Caco-2 (cell line): ENCODE measurements at places on chromosomes 13 and 19. TPM values are rescaled to one million over a fixed set of nuclear protein-coding genes. Genes with fewer than 3 reads are reported as not detected.

GRCh38 chr13:111121506-111121905 is 6.4 kb downstream of the ARHGEF7 start:
- DNase-seq = no peak

GRCh38 chr13:59166174-59166573 is 997.6 kb downstream of the DIAPH3 start:
- no peak for DNase-seq

DNA sequence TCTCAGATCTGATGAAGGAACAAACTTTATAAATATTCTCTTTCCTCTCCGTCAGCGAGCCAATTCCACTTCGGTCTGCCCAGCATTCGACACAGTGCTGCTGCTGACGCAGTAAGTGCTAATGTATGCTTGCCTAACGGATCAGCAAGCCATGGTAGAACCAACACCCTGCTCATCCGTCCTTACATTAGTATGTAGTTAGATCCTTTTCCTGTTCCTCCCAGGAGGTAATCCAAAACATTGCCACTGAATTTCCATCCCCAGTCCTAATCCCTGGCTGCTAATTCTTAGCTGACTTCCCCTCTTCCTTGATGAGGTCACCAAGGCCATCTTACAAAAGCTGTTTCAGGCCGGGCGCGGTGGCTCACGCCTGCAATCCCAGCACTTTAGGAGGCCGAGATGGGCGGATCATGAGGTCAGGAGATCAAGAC is 88.0 kb downstream of the STARD13 start:
- no peak for DNase-seq

DNA sequence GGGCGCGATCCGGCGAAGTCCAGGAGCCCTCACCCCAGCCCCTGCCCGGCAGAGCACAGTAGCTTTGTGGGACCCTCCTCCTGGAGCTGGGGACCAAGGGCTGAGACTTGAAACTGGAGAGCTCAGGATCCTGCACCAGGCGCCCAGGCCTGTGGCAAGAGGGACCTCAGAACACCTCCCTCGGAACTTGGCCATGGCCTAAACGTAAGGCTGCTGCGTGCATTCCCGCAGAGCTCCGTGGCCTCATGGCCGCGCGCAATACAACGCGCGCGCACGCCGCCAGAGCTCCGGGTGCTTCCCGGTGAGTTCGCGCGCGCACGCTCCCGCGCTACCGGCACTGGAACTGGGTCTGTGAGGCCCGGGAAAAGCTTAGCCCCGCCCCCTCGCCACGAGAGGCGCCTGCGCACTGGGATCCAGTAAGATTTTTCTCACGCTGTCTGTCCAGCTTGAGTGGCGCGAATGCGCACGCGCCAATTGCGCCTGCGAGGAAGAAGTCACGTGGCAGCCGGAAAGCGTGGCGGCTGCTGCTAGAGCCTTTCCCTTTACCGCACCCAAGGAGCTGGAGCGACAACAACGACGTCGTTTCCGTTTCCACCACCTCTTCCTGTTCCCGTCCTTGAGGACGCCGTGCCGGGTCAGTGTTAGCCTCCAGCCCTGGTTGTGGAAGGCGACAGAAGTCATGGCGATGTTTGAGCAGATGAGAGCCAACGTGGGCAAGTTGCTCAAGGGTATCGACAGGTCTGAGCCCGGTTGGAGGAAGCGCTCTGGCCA is at the start of gene EIF3K:
Gene EIF3K (plus strand): TSS at position 599 of the 771 bp plus-strand sequence. CDS start 81 bp downstream, at position 680.
- peak; percentile 99 for DNase-seq

DNA sequence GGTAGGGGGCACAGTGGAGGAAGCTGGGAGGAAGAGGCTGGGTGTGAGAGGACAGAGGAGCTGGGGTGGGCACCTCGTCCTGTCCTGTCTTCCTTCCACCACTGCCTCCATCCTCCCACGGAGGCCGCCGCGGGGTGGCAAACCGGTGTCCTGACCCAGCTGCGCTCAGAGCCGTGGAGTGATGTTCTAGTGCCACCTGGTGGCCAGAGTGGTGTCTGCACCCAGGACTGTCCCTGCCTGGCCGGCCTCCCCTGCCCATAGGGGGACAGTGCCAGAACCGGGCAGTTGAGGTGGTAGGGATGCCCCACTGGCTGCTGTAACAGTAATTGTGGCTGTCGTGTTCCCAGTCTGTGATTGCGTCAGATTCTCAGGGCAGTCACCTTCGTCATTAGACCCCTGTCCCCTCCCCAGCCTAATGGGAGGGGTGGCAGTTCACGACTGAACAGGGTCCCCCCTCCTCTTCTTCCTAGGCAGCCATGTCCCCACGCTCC is 11.1 kb upstream of the ARRDC2 start:
- peak; percentile 78 for DNase-seq

DNA sequence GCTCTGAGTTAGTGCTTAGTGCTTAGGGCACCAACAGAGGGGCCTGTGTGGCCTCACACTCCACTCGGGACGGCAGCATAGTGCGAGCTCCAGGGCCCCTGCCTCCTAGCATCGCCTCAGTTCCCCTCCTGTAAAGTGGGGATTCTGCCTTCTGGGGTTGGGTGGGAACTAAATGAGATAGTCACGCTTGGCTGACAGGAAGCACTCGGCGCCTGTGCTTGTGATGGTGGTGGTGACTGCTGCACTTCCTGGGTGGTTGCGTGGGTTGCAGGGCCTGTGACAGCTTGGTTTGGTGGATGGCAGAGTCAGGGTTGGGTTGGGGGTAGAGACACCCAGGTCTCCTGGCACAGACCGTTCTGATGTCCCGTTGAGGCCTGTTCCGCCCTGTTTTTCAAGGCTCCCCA is 7.7 kb downstream of the PLEKHF1 start:
- DNase-seq = no peak

DNA sequence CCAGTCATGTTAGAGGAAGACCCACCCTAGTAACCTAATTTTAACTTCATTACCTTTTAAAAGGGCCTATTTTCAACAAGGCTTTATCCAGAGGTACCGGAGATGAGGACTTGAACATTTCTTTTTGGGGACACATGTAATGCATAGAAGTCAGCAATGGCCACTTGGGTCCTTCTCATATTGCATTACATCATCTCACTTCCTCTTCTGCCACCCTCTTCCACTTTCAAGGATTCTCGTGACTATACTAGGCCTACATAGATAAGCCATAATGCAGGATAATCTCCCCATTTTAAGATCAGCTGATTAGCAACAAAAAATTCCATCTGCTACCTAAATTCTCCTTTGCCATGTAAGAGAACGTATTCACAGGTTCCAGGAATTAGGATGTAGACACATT is 557.2 kb downstream of the KCTD12 start:
- DNase-seq = no peak

DNA sequence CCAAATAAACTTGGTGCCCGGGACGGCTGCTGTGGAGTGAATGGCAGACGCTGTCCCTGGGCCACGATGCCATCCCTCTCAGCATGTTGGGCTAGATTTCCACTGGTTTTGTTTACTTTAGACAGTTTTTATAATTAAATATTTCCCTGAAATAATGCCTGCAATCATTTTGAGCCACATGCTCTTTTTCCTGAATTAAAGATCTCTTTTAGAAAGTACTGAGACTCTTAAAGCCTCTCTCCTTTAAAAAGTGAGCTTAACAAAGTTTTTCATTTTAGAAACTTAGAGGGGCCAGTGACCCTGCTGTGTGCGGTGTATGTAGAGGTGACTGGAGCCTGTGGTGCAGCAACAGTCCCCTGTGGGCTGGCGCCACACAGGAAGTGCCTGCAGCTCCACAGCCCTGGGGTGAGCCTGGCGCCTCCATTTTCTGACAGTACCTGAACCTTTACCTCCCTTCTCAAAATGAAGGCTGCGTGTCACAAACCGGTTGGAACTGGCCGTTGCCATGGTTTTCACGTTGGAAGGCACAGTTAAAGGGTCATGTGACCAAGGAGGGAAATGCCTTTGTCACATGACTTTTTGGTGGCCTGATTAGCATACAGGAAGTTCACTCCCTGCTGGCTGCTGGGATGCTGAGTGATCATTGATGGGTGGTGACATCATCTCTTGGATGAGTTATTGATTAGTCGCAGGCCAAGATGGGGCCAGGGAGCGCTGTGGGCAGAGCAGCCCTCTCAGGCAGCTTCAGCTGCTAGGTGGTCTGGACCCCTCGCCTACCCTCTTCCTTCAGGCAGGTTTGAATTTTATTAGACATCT is 26.3 kb downstream of the TSSK6 start:
- DNase-seq = peak; percentile 65

DNA sequence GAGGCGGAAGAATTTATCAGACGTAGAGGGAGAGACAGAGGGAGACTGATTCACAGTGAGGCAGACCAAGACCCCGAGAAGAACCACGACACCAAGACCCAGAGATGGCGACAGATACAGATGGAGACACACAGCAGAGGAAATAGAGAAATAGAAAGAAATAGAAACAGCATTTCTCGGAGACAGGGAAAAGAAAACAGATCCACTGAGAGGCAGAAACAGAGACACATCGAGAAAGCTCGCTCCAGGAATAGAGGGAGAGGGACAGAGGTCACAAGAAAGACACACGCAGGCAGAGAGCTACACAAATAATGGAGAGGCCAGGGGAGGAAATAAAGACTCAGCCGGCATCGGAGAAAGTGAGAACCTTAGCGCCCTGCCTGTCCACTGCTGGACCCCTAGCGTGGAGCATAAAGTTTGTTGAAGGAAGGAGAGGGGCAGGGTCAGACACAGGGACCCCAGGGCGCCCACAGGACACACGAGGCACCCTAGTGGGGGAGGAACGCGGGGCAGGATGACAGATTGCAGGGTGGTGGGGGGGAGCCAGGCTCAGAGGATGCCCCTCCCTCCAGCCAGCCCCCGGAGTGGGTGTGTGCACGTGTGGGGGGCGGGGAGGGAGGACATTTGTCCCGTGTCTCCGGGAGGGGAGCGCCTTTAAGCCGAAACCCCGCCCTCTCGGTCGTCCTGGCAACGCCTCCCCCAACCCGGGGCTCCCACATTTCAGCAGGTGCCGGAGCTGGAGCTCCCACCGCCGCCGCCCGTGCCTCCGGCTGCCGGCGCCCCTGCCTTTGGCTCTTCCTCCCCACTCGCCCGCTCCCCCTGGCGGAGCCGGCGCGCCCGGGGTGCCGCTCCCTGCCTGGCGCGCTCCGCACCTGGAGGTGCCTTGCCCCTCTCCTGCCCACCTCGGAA is at the start of gene PRKCG:
Gene PRKCG (plus strand): TSS at position 716 of the 909 bp plus-strand sequence. CDS start 298 bp downstream, outside the sequence.
- DNase-seq = peak; percentile 90

DNA sequence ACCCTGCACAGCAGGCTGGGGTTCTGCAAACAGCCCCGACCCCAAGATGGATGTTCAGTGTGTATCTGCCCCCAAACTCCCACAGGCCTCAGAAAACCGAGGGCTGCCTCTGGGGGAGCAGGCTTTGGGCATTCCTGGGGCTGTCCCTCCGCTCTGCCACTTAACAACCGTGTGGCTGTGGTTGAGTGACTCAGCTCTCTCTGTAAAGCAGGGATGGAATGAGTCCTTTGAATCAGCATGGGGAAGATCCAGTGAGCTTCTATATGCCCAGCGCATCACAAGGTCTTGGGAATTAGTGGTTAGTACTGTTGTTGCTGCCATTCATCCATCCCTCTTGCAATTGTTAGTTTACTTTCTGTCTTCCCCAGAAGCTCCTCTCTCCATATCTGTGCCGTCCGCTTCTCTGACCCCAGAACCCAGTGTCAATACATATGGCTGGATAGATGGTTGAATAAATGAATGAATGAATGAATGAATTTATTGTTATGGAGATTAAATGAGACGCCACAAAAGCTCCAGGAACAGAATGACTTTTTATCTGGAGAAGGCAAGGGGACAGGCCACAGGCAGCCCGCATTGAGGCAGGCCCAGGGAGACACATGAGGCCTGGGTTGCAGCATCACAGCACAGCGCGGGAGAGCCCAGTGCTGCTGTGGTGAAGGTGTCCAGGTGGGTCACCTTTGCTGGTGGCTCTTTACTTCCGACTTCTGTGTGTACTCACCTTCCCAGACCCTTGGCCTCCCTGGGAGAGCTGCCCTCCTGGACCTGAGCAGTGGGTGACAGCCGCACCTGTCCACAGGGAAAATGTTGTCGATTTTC is 89.2 kb downstream of the RGCC start:
- no peak for DNase-seq

Gene SLC10A2
- not detected in 2 replicates for total RNA-seq

Gene LDLR
- total RNA-seq = 68.9 and 83.4 TPM in 2 replicates

Gene LMTK3
- 22.4 and 22.6 TPM in 2 replicates for total RNA-seq
